ENCODE measurements at places on chromosomes 3 and 15. TPM values are rescaled to one million over a fixed set of nuclear protein-coding genes. Genes with fewer than 3 reads are reported as not detected.

Gene TTLL13
- not detected for total RNA-seq

Gene AMOTL2
- total RNA-seq: 96.2 TPM

Gene NR1I2
- total RNA-seq: 4.4 TPM

Gene TNNC1
- total RNA-seq: 6.5 TPM

DNA sequence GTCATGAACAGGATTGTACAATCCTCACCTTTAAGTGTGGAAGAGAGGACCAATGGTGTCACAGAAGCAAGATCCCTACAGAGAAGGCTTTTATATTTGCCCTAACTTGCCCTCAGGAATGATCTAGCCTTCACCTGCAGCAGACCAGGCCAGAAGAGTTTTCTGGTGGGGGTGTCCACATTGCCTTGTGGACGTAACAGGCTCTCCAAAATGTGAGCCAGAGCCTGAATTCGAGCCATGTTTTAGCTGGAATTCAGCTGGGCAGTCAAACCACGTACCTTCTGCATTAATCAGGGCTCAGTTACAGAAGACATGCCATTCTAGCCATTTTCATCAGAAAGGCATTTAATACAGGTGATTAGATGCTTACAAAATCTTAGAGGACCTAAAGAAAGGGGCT lies 23.6 kb upstream of the RAB7A start:
- no peak for DNase-seq

DNA sequence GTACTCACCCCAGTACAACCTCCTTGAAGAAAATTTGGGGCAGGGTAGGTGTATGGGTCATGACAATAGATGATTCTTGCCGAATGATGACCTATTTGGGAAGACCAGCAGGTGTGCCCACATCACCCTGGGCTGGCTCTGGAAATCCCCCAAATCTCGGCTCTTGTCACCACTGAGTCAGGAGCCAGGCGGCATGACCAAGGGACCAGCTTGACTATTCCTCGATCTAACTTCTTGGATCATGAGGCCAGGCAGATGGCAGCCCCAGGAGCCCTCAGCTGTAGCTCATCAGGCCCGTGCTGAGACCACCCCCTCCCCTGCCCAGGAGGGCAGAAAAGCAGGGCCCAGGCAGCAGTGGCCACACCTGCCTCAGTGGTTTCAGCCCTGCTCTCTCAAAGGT lies 9.2 kb upstream of the MUC4 start:
- no peak for DNase-seq

DNA sequence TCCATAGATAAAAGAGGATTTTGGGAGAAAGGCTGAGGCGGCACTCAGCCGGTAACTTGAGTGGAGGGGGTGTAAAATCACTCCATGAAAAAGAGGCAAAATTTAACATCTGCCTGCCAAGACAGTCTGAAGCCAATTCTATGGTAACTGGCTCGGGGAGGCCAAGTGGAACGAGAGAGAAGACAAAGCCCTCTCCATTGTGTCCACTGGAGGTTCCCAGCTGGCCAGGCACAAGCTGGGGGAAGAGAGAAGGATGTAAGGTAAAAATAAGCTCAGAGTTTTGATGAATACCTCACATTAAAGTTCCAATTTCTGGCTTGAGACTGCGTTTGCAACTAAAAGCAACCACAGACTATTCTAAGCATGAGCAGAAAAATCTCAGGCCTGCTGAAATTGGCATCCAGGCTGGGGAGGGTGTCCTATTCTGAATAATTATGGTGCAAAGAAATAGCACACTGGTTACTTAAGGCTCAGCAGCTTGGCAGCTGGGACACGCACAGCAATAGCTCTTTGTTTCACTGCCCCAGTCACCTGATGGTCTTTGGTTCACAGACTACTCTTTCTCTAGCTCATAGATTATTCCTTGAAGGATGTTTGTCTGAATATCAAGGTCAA lies 48.8 kb downstream of the CHRD start:
- DNase-seq: no peak

- DNase-seq: no peak
Measured at GRCh38 chr3:124653797-124654469, 76.3 kb upstream of the UMPS start.

- no peak for DNase-seq
Measured at GRCh38 chr15:76296849-76297248, 14.4 kb downstream of the ETFA start.

DNA sequence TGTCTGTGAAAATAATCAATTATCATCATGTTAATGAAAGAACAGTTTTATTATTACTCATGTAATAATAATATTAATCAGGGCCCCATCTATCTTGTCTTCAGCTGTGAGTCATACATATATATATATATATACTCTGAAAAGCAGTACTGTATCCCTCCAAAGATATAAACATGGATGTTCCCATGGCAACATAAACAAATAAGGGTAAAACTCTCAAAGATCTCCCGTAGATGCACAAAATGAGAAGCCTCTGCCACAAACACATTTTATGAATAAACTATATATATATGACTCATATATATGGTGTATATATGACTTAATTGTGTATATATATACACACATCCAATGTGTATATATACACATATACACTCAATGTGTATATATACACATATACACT lies 163.8 kb upstream of the ARHGEF26 start:
- DNase-seq: no peak

DNA sequence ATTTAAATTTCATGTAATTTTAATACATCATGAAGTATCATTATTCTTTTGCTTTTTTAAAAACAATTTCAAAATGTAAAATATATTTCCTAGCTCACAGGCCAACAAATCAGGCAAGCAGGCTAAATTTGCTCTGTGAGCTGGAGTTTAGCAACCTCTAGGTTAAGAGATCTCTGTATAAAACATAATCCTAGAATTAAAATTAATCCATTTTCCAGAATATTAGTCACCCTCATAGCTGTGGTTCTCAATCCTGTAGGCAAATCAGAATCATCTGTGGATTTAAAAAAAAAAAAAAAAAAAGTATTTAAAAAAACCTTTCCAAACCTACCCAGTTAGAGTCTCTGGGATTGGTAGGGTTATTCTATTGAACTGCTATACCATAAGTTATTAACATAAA lies 209.7 kb downstream of the MINAR1 start:
- DNase-seq: no peak
